ENCODE measurements at places on chromosomes 16 and 17.

GRCh38 chr17:73165616-73166404, 1.0 kb downstream of the SSTR2 start:
- DNase-seq, result peak; percentile 17

- peak; percentile 43 for DNase-seq
Measured at GRCh38 chr17:66302761-66303626, 581 bp downstream of the PRKCA start.

DNA sequence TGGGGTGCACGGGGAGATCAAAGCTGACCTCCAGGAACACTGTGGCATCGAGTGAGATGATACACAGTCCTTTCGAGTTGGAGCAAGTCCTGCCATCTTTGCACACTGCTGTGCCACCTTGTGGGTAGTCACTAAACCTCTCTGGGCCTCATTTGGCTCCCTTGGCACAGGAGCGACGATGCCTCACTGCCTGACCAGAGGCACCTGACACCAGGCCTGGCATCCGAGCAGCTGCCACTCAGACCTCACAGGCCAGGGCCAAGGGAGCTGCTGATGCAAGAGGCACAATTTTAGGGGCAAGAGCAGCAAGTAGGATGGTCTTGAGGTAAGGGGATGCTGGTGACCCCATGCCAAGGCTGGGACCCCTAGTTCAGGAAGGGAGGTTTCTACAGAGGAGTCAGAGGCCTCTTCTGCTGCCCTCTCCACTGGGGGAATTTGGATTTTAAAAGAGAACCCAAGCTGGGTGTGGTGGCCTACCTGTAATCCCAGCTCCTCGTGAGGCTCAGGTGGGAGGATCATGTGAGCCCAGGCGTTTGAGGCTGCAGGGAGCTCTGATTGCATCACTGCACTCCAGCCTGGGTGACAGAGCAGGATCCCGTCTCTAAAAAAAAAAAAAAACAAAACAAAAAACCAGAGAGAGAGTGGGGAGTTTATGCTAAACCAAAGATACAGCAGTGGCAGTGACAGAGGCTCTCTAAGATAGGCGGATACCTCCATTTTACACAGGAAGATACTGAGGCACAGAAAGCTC, 6.7 kb upstream of the ADGRG1 start:
- no peak for DNase-seq

DNA sequence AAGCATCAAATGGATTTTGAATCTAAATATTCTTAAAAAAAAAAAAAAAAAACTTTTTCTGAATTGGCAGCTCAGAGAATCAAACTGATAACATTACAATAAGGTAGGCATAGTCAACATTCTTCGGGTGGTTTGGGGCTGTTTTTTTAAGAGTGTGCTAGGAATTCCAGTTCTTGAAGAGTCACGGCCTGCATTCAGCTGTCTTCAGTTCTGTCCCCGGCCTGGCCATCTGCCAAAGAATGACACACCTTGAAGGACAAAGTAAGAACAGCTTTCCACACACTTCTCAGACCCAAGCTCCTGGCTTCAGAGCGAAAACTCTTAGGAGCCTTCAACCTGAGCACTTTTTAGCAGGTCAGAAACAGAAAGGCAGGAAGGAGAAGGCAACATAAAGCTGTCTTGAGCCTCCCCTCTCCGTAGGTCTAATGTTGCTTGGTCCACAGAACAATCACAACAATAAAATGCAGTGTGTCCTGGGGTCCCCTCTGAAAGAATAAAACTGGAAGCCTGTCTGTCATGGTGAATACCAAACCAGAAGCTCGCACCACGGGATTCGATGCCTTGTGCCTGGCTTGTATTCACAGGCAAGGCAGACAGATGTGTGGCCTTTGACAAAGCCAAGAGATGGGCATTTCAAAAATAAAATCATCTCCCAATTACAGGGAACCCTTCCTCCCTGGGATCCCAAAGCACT, 524.4 kb upstream of the ZFHX3 start:
- peak; percentile 39 for DNase-seq

DNA sequence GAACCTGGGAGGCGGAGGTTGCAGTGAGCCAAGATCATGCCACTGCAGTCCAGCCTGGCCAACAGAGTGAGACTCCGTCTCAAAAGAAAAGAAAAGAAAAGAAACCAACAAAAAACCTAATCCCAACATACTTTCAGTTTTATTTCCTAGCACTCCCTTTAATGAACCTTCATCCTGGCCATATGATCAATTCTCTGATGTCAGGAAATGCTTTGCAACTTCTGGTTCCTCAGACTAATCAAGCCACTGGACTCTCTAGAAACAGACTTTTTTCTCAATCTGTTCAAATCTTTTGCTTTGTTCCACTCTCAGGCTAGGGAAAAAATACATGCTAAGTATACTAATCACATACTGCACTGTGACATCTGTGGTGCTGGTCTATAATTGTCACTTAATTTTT, 13.4 kb upstream of the PSMC3IP start:
- DNase-seq, result no peak

DNA sequence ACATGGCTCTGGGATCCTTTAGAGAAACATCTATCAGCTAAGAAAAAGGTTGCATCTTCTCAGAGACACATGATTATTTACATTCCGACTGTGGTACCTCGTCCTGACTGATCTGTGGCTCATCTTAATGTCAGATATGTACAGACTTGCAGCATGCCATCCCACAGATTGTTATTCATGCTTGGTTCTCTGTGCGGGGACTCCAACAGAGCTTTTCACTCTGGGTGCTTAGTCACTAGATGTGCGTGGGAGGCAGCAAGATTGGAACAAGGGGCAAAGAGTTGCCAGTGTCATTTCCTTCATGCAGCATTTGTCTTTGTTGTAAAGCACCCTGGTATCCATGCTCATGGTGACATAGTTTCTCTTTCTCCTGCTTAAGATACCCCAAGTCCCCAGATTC, 179.1 kb upstream of the CACNG5 start:
- no peak for DNase-seq

DNA sequence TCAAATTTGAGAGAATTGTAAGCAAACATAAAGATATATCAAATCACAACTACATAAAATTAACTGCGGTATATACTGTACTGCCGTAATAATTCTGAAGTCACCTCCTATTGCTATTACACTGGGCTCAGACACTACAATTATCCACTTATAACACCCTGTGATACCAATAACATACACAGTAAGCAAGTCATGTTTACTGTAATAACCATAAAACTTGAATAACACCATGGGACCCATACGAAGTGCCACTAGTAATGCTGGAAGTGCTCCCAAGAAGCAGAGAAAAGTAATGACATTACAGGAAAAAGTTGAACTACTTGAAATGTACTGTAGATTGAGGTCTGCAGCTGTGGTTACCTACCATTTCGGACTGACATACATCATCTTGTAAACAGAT, 24.0 kb downstream of the CMC2 start:
- no peak for DNase-seq

- DNase-seq, result no peak
Measured at GRCh38 chr16:83803811-83804210, 4.0 kb upstream of the HSBP1 start.
